ENCODE measurements at places on chromosomes 3 and 15.

DNA sequence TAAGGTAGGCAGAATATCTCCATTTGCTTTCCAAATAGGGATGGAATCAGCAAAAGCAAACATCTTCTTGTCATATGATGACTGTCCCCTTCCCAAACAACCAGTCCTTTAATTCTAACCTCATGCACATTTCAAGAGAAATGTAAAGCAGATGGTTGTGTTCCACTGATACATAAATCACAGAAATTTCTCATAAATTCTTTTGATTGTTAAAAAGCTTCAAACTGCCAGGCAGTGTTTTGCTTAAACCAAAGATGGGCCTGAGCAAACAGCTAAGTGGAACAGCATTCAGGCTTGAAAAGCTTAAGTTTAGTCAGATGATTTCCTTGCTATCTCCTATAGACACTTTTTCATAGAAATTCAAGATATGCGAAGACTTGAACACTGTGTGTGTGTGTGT lies 74.3 kb upstream of the SOX2 start:
- DNase-seq = no peak

DNA sequence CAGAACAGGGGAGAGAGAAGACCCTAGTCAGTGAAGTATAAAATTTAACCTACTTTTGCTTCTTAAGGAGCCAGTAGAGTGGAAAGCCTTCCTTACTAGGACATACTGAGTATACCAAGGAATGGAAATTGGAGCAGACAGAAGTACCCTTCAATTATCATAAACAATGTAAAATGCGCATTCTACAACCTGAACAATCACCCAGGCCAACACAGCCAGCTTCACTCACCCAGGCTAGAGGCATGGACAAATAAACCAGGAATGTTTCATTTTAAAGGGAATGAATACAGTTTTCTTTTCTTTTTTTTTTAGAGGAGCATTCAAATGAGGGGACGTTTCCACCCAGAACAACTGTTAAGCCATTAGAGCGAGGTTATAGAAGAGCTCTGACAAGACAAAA lies 41.9 kb upstream of the PLXND1 start:
- no peak for DNase-seq

DNA sequence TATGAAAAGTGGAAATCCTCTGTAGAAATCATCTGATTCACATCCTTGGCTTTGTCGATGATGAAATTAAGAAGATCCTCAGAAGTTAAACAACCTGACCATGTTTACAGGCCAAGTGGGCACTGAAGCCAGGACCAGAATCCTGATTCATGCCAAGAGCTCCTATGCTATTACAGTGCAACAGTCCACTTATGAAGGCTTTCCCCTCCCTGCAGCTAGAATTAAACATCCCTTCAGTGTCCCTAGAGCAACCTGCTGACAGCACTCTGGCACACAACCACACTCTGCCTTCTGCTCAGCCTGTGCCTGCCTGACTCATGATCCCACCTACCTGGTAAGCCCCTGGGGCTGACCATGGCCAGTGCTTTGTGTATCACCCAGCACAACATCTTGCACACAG lies 33.8 kb downstream of the TXNRD3 start:
- peak; percentile 30 for DNase-seq

- no peak for DNase-seq
Observed at GRCh38 chr15:85456798-85457197, 76.4 kb downstream of the AKAP13 start.

- DNase-seq = no peak
Observed at GRCh38 chr15:69224383-69224782, 63.9 kb downstream of the GLCE start.

DNA sequence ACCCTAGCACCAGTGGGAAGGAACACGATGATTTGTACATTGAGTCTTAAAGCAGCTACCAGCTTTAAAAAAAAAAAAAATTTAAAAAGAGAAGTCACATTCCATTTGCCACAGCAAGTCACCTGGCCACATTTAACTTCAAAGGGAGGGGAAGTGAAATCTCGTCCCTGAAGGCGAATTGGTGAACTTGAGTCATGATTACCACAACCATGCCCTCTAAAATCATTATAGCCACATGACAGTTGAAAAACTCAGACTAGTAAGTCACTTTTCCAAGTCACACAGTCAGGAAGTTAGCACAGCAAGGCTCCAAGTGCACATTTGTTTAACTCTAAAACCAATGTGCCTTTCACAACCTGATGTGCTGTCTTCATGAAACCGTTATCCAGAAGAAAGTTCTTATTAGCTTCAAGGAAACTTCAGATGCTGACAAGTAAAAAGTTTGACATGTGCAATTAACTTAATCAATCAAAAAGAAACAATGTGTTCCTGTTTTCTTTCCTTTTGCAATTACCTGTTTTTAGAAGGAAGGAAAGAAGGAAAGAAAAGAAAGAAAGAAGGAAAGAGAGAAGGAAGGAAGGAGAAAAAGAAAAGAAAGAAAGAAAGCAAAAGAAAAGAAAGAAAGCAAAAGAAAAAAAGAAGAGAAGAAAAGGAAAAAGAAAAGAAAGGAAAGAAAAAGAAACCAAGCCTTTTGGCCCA lies 8.3 kb upstream of the THSD4 start:
- DNase-seq = no peak

DNA sequence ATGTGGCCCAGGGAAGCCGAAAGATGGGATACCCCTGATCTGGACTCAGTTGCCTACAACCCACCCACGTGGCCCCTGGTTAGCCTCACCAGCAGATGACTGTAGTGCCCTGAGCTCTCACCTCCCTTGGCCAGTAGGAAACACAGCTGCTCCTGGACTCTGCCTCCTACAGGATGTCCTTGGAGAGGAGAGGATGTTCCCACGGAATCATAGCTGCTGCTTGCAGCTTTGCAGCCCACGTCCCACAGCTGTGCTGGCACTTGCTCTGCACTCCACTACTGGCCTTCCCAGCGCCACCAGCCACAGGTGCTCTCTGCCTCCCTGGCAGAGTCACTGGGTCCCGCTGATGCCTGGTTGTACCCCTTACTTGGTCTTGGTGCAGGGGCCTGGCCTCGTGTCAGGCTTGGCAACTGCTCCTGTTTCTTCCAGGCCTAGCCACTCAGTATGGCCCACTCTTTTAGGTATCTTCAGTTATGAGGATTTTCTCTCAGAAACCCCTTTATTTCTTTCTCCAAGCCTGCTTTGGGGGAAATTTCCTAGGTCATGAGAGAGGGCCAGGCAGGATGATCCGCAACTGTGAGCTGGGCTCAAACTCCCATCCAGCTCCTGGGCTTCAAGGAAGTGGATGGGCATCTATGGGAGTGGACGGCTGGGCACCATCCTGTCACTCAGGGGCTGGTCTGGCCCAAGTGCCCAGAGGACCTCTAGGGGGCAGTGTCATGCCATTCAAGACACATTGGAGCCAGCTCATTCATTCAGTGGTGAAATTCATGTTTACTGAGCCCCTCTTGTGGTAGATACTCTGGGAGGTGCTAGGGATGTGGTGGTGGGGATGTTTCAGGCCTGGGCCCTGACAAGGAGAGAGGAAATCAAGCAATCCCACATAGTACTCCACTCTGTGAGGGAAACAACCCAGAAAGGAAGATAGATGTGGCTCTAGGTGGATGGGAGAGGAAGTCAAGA lies 16.2 kb upstream of the VILL start:
- peak; percentile 60 for DNase-seq

DNA sequence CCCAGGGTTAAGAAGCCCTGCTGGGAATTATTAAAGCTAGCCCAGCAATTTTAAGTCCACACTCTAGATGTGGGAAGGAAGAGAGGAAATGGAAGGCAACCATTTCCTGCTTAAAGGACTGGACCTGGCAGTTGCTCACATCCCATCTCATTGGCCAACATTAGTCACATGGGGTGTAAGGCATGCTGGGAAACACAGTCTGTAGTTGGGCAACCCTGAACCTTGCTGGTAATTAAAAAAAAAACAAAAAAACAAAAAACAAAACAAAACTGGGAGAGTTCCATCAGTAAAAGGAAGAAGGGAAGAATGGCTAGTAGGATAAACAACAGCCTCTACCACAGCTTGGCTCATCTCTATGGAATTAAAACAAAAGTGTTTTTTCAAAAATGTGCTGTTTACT lies 136.0 kb downstream of the VGLL4 start:
- DNase-seq = peak; percentile 84

- peak; percentile 8 for DNase-seq
Observed at GRCh38 chr3:28745436-28745835, 396.8 kb upstream of the AZI2 start.

DNA sequence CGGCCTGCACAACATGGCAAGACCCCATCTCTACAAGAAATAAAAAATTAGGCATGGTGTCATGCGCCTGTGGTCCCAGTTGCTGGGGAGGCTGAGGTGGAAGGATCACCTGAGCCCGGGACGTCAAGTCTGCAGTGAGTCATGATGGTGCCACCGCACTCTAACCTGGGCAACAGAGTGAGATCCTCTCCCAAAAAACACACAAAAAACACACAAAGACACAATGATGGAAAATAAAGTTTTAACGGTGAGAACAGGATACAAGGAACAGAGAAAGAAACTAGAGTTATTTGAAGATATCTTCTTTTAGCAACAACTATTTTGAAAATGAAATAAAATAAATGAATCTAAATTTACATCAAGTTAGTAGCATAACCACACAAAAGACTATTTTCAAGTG lies 12.0 kb downstream of the CLASP2 start:
- DNase-seq = no peak

- no peak for DNase-seq
Observed at GRCh38 chr15:39609166-39609916, 28.5 kb downstream of the THBS1 start.

DNA sequence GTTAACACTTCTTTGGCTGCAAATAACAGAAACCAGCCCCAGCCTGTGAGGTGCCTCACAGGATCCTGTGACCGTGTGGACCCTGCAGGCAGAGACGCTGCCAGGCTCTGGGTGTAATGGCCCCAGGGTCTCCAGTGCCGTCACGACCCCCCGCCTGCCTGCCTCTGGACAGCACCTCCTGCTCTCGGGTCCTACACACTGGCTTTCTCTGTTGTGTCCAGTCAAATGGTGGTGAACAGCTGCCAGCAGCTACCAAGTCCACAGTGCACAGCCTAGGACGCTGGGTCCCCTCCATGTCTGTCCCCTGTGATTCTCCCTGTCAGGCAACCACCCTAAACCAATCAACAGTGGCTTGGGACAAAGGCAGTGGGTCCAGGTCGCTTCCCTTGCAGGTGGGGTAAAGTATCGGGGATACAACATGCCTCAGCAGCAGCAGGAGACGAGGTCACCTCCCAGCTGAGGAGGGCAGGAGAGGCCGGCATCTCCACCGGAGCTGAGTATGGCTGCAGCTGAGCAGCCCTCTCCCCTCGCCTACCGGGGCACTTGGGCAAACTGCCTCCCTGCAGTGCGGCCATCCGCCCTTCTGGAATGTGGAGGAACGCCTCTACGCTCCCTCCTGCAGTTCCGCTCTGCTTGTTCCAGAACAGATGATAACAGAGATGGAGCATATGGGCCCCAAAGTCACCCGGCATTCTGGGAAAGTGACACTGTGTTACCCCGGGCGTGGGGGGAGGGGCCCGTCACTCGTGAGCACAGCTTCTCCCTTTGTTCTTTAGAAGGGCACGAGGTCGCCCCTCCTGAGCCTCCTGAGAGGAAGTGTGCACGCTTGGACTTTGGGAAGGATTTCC lies 21.1 kb upstream of the SKOR1 start:
- DNase-seq = no peak

DNA sequence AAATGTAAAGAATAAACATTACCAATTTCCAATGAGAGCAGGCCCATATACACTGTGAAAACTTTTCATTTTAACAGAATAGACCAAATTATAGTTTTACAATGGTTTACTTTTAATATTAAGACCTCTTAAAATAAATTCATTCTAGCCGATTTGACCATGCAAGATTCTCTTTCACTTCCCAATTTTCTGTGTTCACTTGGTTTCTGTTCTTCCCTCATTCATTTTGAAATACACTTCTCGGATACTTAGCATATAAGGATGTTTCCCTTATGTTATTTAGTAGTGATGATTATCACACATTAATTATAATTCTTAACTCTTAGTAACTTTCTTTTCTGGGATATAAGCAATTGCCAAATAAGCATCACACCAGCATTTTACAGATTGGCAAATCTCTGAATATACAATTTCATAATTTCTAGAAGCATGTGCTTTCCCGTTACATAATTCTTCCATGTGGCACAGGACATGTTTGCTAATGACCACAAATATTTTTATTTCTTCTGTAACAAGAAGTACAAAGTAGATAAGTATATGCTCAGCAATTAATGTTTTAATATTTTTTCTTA lies 13.9 kb downstream of the OR5H15 start:
- no peak for DNase-seq

DNA sequence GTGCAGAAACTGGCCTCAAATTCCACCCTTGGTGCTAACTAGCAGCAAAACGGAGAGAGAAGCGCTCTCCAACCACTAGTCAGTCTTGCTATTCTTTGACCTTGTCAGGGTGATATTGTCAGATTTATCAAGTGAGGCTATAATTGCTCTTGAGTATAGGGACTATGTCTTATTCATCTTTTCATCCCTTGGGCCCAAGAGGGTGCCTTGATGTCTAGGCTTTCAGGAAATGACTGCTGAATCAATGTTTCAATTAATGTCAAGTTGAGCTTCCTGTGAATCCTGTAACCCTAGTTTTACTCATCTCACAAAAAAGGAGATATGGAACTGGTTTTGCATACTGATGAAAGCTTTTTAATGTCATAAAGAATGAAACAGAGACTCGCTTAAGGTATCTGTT lies 701.3 kb downstream of the EDEM1 start:
- DNase-seq = no peak

DNA sequence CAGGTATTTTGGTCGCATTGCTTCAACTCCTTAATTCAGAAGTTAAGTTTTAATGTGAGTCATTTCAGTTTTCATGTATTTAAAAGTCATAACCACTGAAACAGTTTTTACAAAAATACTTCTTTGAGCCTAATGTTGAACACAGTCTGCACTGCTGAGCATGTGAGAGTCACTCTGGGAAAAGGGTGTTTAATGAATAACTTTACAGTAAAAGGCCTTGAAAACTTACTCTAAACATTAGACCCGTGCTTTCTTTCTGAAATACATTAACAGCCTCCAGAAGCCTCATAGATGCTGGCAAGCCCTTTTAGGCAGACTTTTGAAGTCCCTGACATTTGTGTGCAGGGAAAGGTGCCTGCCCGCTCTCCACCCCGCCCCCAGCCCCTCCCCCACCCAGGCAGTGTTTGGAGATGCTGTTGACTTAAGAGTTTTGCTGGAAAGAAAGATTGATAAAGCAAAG lies 68.9 kb upstream of the NR2F2 start:
- DNase-seq = peak; percentile 40

- no peak for DNase-seq
Observed at GRCh38 chr3:63662500-63662899, 10.0 kb downstream of the SNTN start.

Measured in fibroblast of villous mesenchyme (primary cell).